Choroid plexus epithelial cell (primary cell): ENCODE measurements at places on chromosomes 13 and 19.

- peak; percentile 66 for DNase-seq
These were observed 67.3 kb downstream of the DOCK9 start for GRCh38 chr13:98910501-98910951.

GRCh38 chr13:20721454-20722357 lies 18.2 kb downstream of the IL17D start:
- DNase-seq, result peak; percentile 72

- peak; percentile 55 for DNase-seq
These were observed 26.3 kb downstream of the EPS15L1 start for GRCh38 chr19:16445238-16446107.

DNA sequence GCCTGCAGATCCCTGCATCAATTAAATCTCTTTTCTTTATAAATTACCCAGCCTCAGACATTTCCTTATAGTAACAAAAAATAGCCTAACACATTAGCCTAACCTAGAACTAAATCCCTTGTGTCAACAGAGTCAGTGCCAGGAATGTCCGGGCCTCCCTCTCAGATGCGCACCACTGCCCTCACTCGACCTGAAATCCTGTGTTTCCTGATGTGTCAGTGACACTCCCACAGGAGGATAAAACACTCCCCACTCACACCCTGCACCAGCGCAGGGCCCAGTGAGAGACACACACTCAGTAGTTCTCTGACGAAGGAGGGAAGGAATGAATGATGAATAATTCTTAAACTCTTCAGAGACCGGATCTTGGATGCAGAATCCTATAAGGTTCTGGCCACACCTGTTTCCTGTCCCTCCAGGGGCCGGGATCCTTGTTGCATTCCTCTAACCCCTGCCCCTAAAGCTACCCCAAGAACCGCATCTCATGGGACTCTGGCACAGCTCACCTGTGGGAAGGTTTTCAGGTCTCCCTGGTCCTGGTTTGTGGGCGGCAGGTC lies 3.1 kb downstream of the CEACAM3 start:
- DNase-seq, result no peak

GRCh38 chr13:99161512-99161911 lies 39.1 kb upstream of the UBAC2 start:
- no peak for DNase-seq

GRCh38 chr13:51225029-51225428 lies 2.8 kb downstream of the FAM124A start:
- peak; percentile 10 for DNase-seq

DNA sequence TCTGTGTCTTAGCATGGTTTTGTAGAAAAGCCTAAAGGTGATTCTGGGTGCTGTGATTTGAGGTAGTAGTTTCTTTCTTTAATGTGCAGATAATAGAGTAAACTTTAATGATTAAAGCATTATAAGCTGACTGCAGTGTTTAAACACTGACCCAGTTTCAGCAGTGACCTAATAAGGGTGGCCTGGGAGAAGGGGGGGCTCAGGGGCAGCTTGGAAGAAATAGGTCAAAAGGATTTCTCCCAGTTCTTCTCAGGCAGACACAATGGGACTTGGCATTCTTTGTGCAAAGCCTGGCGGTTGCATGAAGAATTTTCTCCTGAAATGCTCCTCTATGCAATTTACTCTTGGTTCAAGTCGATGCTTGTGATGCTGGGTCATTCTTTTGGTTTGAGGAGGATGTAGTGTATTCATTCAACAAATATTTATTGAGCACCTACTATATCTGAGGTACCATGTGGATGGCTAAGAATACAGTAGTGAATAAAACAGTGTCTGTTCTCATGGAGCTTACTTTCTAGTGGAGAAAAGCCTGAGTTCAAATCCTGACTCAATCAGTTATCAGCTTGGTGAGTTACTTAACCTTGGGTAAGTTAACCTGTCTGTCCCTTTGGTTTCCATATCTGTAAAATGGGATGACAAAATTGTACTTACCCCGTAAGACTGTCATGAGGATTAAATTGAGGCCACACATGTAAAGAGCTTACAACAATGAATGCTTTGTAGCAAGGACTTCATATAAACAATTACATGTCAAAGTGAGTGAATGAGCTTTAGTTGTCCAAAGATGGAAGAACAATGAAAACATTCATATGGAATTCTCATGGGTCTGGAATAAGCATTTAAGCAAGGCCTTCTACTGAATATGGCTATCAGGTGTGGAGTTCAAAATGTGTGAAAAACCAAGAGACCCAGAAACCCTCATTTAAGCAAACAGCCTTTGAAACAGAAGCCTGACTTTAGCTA lies 210.2 kb downstream of the KCNRG start:
- no peak for DNase-seq

GRCh38 chr19:13132471-13133180 lies 14.6 kb downstream of the NACC1 start:
- DNase-seq, result peak; percentile 48

DNA sequence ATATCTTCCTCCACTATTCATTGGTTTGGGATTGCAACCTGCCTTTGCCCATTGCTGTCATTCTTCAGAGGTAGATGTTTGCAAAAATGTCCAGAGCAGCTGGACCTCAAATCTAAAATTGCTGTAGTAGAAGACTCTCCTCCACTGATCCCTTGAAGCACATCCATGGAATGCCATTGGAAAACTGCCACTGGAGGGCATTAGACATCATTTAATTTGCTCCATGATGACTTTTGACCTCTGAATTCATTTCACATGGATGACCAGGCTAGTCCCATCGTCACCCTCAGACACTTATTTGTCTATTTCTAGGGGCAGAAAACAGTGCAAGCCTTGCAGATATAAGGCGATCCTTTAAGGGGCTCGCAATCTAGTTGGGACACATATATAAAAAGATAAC lies 33.9 kb upstream of the FLT1 start:
- no peak for DNase-seq

DNA sequence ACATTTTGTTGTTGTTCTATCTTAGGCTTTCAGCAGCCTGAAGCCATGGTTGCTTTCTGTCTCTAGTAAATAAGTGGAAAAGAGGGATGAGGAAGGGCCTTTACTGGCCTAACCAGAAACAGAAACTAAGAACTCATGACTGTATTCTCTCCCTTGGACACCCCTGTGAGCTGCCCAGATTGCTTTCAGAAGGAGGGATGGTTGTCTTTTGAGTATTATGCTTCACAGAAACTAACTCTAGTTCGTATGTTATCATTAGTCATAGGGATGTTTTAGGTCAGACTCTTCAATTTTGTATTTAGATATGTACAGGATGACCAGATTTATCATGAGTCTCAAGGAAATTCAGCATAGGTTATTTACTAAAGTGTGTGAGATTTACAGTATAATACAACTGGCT lies 17.5 kb downstream of the BORA start:
- peak; percentile 45 for DNase-seq

- DNase-seq, result no peak
These were observed 17.1 kb downstream of the SHISA7 start for GRCh38 chr19:55426042-55426441.

DNA sequence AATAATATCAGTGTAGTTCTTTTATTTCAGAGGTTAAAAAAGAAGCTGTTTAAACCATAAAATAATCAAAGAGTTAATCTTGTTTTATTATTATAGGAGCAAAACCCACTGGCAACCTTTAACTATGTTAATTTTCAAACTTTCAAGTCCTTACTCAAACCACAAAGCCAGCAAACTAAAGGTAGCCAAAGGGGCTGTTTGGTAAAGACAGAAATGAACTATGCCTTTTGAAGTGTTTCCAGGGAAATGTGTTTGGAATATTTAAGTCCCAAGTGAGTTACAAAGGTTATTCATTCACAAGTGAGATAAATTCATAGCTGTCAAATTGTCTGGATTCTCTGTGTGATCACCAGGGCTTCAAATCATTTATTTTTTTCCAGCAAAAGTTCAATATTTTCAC lies 264.7 kb downstream of the MZT1 start:
- no peak for DNase-seq

- peak; percentile 33 for DNase-seq
These were observed 751 bp downstream of the ZNF584 start for GRCh38 chr19:58409010-58409790.

- DNase-seq, result peak; percentile 50
These were observed 490.5 kb downstream of the MYO16 start for GRCh38 chr13:109119896-109120295.

- DNase-seq, result peak; percentile 85
These were observed 8.9 kb upstream of the TPM4 start for GRCh38 chr19:16067205-16067938.

GRCh38 chr19:18773682-18774081 lies 17.4 kb downstream of the COMP start:
- DNase-seq, result no peak

- no peak for DNase-seq
These were observed 19.1 kb downstream of the TEX29 start for GRCh38 chr13:111339366-111340143.

GRCh38 chr13:102207680-102208342 lies 194.0 kb downstream of the FGF14 start:
- DNase-seq, result no peak

DNA sequence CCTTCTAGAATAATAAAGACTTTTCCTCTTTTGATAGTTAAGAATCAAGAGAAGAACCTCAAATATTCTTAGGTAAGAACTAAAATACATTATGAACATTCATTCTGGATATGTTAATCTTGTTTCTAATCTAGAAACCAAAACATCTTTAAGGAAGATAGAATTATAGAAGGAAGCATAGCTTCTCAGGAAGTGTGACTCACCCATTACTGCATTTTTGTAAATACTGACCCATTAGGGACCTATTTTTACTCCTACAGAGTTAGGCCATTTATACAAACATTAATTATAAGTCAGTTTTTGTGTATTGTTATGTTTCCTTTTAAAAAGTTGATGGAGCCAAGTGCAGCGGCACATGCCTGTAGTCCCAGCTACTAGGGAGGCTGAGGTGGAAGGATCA lies 147.1 kb downstream of the NUFIP1 start:
- peak; percentile 68 for DNase-seq

DNA sequence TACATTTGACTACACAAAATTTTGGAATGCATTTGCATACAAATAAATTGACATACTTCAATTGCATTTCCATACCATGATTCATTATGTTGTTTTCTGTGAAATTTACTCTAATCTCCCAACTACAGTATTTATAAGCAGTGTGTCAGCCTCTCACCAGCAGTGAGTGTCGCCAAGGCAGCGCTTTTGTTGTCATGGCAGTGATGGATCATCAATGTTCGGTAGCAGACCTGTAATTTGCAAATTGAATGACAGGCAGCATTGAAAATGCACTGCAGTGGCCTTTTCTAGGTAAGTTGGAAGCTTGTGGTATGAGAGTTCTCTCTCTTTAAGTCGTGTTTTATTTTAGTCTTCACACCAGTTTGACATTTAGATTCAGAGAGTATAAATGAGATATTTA lies 534.1 kb downstream of the PCDH17 start:
- no peak for DNase-seq

- DNase-seq, result peak; percentile 99
These were observed 4.6 kb downstream of the MIDN start for GRCh38 chr19:1252821-1253513.

DNA sequence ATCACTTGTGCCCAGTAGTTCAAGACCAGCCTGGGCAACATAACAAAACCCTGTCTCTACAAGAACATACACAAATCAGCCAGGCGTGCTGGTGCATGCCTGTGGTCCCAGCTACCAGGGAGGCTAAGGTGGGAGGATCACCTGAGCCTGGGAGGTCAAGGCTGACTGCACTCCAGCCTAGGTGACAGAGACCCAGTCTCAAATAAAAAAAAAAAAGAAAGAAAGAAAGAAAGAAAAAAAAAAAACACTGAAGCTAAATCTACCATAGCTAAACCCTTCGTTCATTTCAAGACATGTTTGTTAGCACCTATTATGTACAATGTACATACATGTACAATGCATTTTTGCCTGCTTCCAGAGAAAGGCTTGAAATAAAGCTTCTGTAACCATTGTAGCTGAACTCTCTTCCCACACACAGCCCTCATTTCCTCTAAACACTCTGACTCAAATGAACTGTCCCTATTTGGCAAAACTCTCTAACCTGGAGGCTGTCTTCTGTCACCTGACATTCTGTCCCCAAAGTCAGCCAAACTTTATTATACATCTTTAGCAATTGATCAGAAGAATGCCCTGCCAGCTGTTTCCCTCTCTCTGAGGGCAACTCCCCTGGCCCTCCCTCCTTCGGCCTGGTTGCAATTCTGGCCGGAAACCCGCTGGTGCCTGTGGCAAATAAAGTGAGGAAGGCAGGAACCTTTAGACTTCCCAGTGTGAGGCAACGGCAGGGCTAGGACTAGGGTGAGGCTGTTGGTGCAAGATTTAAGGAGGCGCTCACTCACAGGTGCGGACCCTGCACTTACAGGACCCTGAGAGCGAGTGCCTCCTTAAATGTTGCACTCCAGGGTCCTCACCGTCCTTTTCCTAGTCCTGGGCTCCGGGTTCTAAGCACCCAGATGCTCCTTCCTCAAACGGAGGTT lies 1.8 kb downstream of the ETHE1 start:
- DNase-seq, result peak; percentile 37

GRCh38 chr13:100940658-100941057 lies 266.1 kb upstream of the TMTC4 start:
- no peak for DNase-seq

GRCh38 chr13:26599860-26600259 lies 42.4 kb downstream of the WASF3 start:
- DNase-seq, result no peak

GRCh38 chr19:49937750-49938381 lies 8.6 kb upstream of the NUP62 start:
- peak; percentile 76 for DNase-seq

GRCh38 chr19:36047835-36048234 lies 6.2 kb downstream of the THAP8 start:
- no peak for DNase-seq

GRCh38 chr13:98717256-98717655 lies 35.2 kb downstream of the SLC15A1 start:
- DNase-seq, result no peak

DNA sequence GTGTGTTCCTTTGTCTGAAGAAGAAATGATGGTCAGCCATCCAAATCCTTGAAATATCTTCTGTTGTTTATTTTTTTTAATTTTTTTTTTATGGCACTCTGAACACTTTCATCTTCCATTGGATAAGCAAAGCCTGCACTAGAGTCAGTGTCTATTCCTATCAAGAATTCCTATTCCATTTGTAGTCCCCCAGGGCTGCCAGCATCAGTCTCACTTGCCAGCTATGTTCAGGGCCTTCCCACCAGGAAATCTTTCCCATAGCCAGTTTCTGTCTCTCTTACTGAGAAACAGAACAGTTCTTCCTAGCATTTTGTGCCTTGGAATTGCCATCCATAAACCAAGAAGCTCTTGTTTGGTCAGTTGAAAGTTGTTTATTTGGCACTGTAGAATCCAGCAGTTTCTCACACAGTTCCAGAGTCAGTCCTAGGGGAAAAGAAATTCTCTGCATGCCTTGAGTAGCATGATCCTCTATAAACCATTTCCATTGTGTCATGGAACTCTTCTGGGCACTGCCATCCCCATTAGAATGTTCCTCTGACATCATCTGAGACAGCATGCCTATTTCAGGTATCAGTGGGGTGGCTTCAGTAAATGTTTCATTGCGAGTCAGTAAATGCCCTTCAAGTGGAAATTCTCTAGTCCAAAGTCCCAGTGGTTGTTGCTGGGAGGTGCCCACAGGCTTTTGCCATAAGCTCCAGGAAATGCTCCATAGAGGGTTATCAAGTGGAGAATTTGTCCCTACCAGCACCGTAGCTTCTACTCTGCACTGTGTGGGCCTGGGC lies 18.7 kb upstream of the SPRYD7 start:
- no peak for DNase-seq
